ENCODE measurements at places on chromosomes 12 and 14.

- no peak for DNase-seq
Observed at GRCh38 chr14:93456356-93456755, 25.6 kb downstream of the UNC79 start.

- no peak for DNase-seq
Observed at GRCh38 chr12:127903146-127903545, 363.8 kb upstream of the TMEM132C start.

DNA sequence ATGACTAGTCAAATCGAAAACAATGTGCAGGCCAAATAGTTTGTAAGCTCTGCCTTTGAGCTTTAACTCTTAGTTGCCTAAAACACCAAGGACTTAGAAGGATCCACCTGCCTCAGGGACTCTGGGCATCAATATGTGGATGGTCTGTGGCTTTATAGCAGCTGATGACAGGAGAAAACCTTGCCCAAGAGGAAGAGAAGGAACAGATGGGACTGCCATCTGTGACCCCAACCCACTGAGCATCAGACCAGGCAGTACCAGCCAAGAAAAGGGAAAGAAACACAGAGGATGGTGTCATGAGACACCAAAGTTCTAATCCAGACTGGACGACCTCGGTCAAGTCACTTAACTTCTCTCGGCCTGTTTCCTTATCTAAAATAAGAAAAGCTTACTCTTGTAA lies 12.7 kb downstream of the TGFB3 start:
- DNase-seq = no peak

- no peak for DNase-seq
Observed at GRCh38 chr12:46027172-46027571, 36.8 kb upstream of the SCAF11 start.

GRCh38 chr12:94416613-94417012 lies 43.1 kb downstream of the CEP83 start:
- no peak for DNase-seq

DNA sequence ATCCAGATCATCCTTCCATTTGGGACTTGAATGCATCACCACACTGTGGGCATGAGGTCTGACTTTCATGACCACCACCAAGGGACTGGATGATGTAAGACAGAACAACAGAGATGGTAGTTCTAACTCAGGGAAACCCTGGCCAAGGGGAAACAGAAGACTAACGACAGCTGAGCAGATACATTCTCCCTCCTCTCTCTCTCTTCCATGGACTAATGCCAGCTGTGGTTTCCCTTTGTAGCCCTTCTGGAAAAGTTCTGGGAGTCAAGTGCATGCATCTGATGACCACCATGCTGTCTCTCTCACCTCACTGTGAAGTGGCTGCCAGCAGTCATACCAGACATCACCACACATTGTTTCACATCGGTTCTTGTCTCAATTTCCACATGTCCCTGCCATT lies 3.4 kb downstream of the TAS2R30 start:
- DNase-seq = no peak

DNA sequence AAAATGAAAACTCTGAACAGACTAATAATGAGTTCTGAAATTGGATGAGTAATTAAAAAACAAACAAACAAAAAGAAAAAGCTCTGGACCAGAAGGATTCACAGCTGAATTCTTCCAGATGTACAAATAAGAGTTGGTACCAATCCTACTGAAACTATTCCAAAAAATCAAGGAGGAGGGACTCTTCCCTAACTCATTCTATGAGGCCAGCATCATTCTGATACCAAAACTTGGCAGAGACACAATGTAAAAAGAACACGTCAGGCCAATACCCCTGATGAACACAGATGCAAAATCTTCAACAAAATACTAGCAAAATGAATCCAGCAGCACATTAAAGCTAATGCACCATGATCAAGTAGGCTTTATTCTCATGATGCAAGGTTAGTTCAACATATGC lies 183.9 kb upstream of the CNOT2 start:
- no peak for DNase-seq

DNA sequence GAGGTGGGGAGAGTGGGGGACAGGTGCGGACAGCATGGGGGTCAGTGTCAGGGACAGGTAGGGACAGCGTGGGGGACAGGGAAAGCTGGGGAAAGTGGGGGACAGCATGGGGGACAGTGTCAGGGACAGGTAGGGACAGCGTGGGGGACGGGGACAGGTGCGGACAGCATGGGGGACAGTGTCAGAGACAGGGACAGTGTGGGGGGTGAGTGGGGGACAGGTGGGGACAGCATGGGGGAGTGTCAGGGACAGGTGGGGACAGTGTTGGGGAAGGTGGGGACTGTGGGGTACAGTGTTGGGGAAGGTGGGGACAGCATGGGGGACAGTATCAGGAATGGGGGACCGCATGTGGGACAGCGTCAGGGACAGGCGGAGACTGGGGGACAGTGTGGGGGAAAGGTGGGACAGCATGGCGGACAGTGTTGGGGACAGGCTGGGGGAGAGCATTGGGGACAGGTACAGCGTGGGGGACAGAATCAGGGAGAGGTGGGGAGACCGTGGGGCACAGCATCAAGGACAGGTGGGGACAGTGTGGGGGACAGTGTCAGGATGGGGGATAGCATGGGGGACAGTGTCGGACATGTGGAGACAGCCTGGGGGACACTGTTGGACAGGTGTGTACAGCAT lies 96.1 kb downstream of the TMEM121 start:
- no peak for DNase-seq

DNA sequence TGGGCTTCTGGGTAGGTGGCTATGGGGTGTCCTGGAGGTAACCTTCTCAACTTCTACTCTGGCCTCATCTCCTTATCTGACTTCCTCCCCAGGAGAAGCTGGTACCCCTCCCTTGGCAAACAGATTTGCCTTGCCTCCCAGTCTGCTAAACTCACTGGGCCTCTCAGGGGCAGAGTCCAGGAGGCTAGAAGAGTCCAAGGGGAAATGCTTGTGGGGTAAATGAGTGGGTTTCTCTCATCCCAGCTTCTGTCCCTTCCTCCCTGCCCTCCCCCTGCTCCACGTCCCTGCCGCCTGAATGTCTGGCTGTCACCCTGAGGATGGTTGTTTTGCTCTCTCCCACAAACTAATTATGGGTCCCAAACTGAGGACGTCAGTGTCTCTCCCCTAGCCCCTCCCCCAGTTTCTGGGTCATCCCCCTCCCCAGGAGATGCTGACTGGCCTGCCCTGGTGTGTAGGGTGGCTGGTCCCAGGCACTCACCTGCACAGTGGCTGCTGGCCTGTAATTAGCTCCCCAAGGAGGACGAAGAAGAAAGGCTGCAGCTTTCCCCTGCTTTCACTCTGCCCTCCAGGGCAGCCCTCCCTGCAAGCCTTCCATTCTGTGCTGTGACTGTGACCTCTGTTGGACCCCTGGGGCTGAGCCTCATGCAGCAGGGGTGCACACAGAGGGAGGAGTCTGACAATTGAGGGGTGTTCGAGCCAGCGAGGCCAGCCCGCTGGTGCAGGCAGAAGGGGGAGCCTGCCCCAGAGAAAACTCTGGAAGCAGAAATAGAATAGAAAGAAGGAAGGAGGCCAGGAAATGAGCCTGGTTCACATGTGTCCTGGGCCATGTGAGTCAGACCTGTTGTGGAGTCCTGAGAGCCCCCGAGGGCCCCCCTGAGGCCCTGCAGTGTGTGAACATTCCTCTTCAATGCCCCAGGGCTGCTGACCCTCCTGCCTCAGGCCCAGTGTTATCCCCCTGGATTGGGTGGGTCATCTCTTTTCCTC lies at the start of gene LRP1-AS:
TSS of gene LRP1-AS (minus strand) at position 659 of the 984 bp plus-strand sequence.
- DNase-seq = no peak

GRCh38 chr12:63042646-63043045 lies 107.7 kb upstream of the PPM1H start:
- no peak for DNase-seq

- DNase-seq = no peak
Observed at GRCh38 chr12:110998165-110998564, 77.8 kb upstream of the MYL2 start.

GRCh38 chr12:102702447-102703114 lies 214.5 kb downstream of the PAH start:
- no peak for DNase-seq

- DNase-seq = no peak
Observed at GRCh38 chr12:132182711-132183365, 38.6 kb downstream of the NOC4L start.

Data from activated T-helper 9 cell treated with anti-CD3 and anti-CD28 coated beads, Interleukin-2, amount 50 U/mL, for 16 hours (primary cell).